ENCODE measurements at places on chromosomes 5 and 9.

DNA sequence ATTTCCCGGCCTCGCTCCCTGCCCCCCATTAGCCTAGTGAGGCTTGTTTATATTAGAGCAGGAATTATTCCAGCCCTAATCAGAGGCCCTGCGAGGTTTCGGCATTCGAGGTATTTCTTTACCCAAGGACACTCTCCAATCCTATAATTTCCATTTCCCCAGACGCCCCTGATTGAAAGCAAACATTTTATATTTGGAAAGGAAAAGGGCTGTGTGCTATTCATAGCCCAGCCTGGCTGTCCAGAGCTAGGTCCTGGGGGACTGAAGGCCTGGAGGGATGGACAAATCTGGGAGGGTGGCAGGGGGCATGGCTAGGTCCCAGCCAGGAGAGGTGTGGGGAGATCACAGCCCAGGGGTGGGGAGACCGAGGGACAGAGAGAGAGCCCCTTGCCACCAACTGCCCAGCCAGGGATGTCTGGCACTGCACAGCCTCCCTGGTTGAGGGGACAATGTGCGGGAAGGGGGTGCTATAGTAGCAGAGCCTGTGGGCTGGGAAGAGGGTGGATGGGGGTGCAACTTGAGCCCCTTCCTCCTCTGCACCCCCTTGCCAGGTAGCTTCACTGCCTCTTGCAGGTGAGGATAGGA lies 125.1 kb downstream of the BARX1 start:
- DNase-seq = no peak

- no peak for DNase-seq
Observed at GRCh38 chr9:97411440-97411788, 482 bp upstream of the TDRD7 start.

GRCh38 chr9:27933210-27934025 lies 360.1 kb upstream of the C9orf72 start:
- DNase-seq = no peak

GRCh38 chr5:38780945-38781344 lies 64.9 kb upstream of the OSMR start:
- no peak for DNase-seq

GRCh38 chr9:86282979-86283535 lies 719 bp upstream of the ISCA1 start:
- DNase-seq = no peak

DNA sequence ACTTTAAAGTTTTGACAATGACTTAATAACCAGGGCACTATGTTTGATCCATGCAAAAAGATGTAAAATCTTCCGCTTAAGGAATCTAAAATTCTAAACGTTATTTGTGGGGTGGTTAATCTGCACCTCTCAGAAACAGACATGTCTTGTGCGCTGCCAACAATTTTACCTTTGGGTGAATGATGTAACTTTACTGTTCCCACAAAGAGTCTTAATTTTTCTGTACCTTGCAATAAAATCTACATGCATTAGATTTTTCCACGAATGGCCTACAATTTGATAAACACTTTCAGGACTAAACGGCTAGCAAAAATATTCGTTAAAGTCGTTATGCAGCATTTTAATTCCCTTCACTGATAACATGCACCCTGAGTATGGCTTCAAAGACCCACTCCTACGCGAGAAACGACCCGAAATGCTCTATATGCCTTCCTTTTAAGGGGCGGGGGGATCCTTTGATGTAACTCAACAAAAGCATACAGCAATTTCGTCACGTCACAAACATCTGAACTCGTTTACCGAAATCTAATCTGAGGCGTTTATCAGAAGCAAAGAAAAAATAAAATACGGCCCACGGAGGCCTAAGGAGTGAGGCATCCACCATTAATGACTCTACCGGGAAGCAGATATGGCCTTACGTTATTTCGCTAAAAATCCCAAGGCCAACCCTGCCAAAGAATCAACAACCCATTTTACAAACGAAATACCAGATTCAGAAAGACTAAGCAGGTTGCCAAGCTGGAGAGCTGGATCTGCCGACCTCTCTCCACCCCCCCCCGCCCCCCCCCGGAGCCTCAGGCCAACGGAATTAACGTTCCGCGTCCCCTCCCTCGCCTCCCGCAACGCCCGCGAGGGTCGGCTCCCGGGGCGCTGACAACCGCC lies 621 bp downstream of the AK6 start:
- no peak for DNase-seq

- no peak for DNase-seq
Observed at GRCh38 chr9:26779062-26779461, 113.5 kb downstream of the CAAP1 start.

- no peak for DNase-seq
Observed at GRCh38 chr9:109908459-109909390, 128.7 kb downstream of the PALM2AKAP2 start.

DNA sequence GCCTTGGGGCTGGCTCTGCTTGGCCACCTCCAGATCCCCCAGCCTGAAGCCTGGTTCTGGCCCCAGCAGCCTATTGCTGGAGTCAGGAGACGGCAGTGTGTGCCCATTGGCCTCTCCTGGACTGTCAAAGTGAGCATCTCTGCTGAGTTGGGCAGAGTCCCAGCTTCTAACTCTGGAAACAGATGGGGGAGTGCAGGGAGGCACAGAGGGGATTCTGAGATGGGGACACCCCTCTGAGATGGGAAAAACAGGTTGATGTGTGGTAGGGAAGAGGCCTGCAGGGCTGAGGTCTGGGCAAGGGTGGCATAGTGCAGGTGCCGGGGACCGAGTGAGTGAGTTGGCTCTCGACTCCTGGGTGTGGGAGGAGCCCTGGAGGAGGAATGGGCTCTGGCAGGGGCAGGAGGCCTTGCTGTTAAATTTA lies 27.5 kb downstream of the PHF2 start:
- DNase-seq = no peak

GRCh38 chr9:19137282-19137681 lies 10.0 kb upstream of the PLIN2 start:
- no peak for DNase-seq

- peak; percentile 23 for DNase-seq
Observed at GRCh38 chr9:35791297-35791921, at the start of gene NPR2. Gene NPR2 (plus strand): TSS chr9:35791591. CDS start chr9:35792409, 818 bp downstream.

DNA sequence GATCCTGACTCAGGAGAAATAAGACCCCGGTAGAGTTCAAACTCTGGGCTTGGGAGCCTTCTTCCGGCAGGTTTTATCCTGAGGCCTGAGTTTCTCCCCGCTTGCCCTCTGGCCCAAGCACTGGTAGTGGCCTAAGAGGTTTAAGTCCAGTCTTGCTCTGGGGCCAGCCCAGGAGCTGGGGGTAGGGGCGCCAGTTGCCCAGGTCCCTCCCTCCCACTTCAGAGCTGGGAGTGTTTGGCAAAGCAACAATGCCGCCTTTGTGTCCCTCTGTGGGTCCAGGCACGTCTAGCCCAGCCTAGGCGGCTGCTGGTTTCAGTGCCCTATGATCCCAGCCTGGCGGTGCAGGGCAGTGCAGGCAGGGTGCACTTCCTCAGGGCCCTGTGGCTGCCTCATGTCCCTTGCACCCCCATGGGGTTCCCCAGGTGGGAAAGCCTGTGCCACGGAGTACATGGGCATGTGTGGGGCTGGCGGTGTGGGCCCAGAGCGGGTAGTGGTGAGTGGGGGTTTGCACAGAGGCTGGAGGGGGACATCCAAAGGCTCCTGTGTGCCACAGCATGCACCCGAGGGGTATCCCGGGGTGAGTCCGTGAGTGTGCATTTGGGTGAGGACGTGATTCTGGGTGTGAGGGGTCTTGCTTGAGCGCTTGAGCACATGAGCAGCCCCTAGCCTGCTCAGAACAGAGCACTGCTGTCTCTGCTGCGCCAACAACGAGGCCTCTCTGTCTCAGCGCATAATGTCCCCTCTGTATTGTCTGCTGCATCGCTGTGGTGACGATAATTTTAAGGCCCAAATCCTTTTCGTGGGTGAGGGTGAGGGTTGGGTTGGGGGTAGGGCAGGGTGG lies 61.7 kb upstream of the PSD2 start:
- DNase-seq = peak; percentile 51

GRCh38 chr9:2722715-2723114 lies 5.4 kb downstream of the KCNV2 start:
- DNase-seq = no peak

GRCh38 chr9:2227144-2227867 lies 212.2 kb downstream of the SMARCA2 start:
- DNase-seq = no peak

GRCh38 chr5:149333711-149334443 lies 11.4 kb upstream of the GRPEL2 start:
- no peak for DNase-seq

GRCh38 chr9:78664370-78664769 lies 367.4 kb downstream of the PSAT1 start:
- no peak for DNase-seq

- peak; percentile 33 for DNase-seq
Observed at GRCh38 chr9:114606068-114606467, 5.0 kb upstream of the TMEM268 start.

GRCh38 chr9:90141723-90142122 lies 500.9 kb downstream of the DIRAS2 start:
- no peak for DNase-seq

DNA sequence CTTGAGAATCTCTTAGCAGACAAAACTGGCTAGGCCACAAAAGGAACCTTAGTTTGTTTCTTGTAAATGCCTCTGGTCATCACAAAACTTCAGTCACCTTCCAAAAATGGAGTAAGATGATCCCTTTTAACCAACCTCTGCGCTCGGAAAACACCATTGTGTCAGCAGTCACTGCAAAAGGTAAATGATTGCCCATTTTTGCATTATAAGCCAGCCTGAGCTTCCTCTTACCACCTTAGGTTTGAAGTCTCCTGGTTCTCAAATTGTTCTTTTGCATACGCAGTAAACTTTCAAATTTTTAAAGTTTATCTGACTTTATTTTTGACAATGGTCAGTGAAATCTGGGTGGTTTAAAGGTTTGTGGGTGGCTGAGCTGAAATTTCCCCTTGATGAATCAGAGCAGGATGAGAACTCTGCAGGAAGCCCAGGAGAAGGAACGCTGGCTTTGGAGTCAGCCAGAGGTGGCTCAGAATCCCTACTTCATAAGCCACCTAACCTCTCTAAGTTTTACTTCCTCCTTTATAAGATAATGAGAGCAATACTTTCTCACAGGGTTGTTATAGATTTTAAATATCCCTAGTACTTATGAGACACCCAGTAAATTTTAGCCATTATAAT lies 131.4 kb downstream of the MED10 start:
- DNase-seq = no peak

DNA sequence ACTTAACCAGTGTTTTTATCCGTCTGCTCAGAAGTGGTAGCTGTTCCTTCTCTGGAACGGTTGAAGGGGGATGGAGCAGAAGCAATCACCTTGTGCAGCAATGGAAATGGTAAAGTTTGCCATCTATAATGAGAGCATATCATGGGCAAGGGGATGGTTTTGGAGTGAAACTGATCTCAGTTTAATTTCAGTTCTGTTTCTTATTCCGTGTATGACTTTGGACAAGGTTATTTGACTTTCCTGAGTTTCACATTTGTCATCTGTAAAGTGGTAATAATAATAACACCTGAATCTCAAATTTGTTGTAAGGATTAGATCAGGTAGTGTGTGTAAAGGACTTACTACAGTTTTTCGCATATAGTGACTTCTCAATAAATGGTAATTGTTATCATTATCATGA lies 106.1 kb downstream of the PCSK1 start:
- no peak for DNase-seq

- DNase-seq = no peak
Observed at GRCh38 chr5:140424135-140424534, 22.5 kb downstream of the ANKHD1 start.

- no peak for DNase-seq
Observed at GRCh38 chr5:77302247-77302646, 91.8 kb downstream of the PDE8B start.

GRCh38 chr9:27377811-27378456 lies 81.0 kb upstream of the EQTN start:
- DNase-seq = no peak

DNA sequence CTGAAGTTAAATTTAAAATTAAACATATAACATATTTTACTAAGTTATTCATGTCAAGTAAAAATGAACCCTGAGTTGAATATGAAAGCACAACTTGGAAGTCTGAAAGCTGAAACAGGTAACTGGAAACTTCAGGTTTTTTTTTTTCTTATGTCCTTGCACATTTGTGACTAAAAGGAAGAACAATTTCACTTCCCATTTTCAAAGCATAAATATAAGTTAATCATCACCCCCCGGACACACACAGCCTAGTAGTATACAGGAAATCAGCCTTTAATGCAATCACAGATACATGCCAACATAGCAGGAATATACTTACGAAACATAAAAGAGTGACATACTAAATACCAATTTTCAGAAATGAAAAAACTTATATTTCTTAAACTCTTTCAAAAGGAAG lies 225.9 kb downstream of the RFX3 start:
- DNase-seq = no peak

- no peak for DNase-seq
Observed at GRCh38 chr5:108728566-108729241, 19.0 kb upstream of the FER start.

- no peak for DNase-seq
Observed at GRCh38 chr5:133427121-133427777, 185.1 kb downstream of the FSTL4 start.

DNA sequence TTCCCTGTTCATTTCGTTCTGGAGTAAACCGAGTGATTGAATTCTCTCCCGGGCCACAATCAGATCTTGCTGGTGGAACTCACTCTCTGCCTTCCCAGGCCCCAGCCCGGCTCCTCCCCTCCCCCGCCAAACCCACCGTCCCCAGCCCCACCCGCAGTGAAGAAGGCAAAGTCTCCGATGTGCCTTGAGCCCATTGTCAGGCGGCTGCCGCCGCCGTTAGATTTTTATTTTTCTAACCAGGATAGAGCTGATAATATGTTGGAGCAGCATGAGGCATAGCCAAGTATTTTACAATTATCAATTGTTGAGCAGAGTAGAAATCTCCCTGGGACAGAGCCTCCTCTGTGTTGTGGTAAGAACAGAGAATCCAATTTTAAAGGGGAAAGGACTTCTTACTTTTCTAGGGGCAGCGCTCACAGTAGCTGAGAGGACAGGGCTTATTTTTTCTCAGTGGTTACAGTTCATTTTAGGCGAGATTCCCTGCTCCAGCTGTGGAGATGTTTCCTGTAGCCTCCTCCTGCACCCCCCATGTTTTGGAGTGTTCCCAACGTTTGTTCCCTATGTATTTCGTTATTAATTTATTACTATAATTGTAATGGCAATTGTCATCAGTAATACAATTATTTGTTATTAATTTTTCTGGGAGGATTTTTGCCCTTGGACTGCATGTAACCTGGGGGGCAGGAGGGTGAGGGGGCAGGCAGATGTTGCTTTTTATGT lies 1.3 kb downstream of the PSAT1 start:
- DNase-seq = peak; percentile 14

DNA sequence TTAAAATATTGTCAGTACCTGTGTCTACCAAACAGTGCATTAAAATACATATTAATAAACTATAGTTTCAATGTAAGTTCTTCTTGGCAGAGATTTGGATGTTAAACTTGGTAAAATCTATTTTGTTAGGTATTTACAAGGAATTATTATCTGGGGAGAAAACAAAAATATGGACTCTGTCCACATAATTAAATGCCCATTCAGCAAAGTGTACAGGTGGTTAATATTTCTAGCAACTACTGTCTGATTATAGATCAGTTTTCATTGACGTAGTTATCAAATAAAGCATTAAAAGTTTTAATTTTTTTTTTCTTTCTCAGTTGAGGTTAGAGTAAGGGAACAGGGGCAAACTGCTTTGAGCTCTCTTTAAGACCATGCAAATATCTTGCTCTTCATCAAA lies 88.9 kb downstream of the NNT start:
- no peak for DNase-seq
